ENCODE measurements at places on chromosomes 5 and 9. TPM values are rescaled to one million over a fixed set of nuclear protein-coding genes. Genes with fewer than 3 reads are reported as not detected.

GRCh38 chr5:126917918-126918614 is 112.3 kb downstream of the MARCHF3 start:
- DNase-seq: no peak

DNA sequence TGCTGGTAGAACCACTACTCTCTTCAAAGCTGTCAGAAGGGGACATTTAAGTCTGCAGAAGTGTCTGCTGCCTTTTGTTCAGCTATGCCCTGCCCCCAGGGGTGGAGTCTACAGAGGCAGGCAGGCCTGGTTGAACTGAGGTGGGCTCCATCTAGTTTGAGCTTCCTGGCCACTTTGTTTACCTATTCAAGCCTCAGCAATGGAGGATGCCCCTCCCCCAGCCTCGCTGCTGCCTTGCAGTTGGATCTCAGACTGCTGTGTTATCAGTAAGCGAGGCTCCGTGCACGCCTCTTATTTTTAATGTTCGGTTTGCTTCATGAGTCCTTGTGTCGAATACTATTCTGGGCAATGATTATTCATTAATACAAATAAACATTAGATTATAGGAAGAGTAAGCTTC is 3.1 kb upstream of the SLC27A6 start:
- DNase-seq: no peak

GRCh38 chr9:105248691-105249090 is 4.2 kb downstream of the SLC44A1 start:
- DNase-seq: no peak

DNA sequence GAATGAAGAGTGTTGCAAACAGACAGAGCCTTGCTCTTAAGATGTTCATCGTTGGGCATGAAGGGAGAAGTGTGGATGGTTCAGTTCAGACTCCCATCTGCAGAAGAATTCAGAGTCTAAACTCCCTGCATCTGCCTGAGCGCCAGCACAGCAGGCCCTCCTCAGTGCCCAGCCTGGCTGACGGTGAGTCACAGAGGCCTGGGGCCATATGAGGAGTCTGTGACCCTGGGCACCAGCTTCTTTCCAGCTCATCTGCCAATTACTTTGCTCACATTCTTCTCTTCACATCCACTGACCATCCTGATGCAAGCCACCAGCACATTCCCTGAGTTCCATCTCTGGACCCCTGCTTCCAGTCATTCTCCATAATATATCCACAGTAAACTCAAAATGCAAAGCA is 401.1 kb upstream of the TRPC7 start:
- no peak for DNase-seq

GRCh38 chr5:31657315-31657979 is 18.5 kb downstream of the PDZD2 start:
- DNase-seq: no peak

GRCh38 chr5:119067450-119067849 is 3.4 kb upstream of the DMXL1 start:
- no peak for DNase-seq

The PITX1 gene
- total RNA-seq: not detected

The HRCT1 gene
- total RNA-seq: not detected

DNA sequence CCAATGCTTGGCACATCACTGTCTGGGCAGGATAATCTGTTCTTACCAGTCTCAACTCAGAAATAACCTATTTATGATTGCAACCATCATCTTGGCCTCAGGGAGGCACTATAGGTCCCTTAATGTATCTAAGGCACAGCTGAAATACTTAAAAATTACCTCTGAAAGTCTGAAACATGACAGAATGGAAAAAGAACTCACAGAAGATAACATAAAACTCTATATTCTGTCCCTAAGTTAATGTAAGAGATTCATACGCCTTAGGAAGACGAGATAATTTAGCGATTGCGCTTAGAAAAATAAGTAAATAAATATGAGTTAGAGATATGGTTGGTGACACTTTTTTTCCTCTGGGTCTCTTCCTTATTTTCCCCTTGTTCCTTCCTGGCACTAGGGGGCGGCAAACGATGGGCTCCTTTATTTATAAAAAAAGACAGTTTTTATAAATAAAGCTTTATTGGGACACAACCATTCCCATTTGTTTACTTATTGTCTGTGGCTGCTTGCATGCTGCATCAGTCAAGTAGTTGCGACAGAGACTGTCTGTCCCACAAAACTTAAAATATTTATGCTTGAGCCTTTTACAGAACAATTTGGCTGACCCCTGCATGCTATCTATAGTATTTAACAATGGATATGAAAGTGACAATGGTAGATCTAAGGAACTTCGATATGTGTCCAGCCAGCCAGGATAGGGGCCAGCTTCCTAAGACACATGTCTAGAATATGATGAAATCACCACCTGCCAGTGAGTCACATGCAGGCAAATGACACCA is 79.6 kb downstream of the PDE4D start:
- DNase-seq: peak; percentile 35

The ADRA1B gene
- total RNA-seq: not detected

The FGFR4 gene
- total RNA-seq: 0.64 TPM

- no peak for DNase-seq
These were observed 5.3 kb upstream of the PLPP1 start for GRCh38 chr5:55540024-55540423.

The ADAMTS12 gene
- total RNA-seq: not detected

The IFNB1 gene
- not detected for total RNA-seq

The ARID3C gene
- total RNA-seq: 0.69 TPM

GRCh38 chr9:75574569-75574968 is 315.9 kb upstream of the PCSK5 start:
- DNase-seq: no peak

Measured in activated CD4-positive, alpha-beta T cell treated with anti-CD3 and anti-CD28 coated beads, Interleukin-2, amount 10 ng/mL, durations not matched to agents 7 days and 5 days (primary cell).